ENCODE measurements at places on chromosomes 4 and X.

DNA sequence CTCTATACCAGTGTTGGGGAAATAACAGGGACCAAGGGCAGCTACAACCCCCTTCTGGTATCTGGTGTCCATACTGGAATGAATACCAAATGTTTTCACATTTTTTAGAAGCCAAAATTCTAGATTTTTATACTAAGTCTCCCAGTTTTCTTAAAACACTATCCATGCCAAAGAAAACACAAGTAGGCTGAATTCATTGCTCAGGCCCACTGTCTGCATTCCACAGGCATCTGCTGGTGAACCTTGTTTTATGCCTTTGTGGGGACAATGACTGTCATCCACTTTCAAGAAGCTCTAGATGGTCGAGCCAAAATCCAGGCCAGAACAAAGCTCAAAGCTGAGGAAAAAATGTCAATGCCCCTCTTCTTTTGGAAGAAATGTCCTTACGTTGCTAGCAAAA lies 213.4 kb upstream of the RASGEF1B start:
- no peak for DNase-seq

DNA sequence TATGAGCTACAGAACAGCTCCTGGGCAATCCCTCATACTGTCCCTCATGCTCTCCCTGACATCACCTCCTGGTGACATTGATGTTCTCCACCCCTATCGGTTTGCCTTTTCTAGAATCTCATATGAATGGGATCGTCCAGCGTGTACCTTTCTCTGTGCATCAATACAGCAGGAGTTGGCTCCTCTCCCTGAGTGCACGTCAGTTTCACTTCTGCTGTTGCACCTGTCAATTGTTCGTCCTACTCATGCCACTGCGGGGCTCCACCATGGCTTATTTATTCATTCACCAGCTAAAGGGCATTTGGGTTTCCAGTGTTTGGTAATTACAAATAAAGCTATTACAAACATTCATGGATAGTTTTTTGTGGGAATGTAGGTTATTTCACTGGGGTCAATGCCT lies 269.1 kb upstream of the ZFP42 start:
- DNase-seq: no peak

DNA sequence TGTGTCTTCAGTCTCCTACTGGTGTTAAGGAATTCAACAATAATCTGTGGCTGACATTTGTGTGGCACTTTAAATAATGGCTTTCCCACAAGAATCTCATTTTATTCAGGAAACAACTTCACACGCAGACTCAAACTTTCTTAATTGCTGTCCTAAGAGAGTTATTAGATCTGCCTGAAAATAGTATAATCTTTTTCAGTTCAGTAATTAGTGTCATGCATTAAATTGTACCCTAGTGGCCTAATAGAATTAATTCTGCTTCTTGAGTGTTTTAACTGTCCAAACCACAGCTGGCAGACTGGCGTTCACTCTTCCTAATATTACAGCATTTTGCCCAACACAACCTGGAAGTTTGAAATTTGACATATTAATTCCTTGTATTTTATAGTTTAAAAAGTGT lies 107.1 kb downstream of the GRIA2 start:
- DNase-seq: no peak

- no peak for DNase-seq
Measured at GRCh38 chrX:12405306-12405705, 267.0 kb downstream of the FRMPD4 start.

- DNase-seq: no peak
Measured at GRCh38 chrX:107324493-107325310, 118.3 kb downstream of the DNAAF6 start.

DNA sequence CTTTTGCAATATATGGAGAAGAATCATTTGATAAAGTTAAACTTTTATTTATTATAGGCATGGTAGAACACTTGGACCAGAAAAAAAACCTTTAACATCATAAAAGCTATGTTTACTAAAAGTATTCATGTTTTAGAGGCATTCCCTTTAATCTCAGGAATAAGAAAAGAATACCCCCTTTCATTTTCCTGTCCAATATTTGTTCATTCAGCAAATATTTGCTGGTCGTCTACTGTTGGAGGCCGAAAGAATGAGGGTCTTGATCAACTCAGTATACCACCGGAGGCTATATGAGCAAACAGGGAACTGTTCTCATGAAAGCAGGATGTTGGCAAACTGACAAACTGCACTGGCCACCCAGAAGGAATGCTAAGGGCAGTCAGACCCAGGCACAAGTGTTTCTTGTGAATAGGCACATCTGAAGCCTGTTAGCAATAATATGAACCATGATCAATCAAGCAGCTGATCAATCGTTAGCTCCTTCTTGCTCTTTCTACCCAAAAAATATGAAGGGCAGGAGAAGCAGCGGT lies 480.8 kb upstream of the FAT1 start:
- no peak for DNase-seq

GRCh38 chr4:108169664-108170063 lies 932 bp upstream of the LEF1 start:
- DNase-seq: no peak

GRCh38 chrX:132710656-132711155 lies 221.9 kb upstream of the MBNL3 start:
- no peak for DNase-seq

DNA sequence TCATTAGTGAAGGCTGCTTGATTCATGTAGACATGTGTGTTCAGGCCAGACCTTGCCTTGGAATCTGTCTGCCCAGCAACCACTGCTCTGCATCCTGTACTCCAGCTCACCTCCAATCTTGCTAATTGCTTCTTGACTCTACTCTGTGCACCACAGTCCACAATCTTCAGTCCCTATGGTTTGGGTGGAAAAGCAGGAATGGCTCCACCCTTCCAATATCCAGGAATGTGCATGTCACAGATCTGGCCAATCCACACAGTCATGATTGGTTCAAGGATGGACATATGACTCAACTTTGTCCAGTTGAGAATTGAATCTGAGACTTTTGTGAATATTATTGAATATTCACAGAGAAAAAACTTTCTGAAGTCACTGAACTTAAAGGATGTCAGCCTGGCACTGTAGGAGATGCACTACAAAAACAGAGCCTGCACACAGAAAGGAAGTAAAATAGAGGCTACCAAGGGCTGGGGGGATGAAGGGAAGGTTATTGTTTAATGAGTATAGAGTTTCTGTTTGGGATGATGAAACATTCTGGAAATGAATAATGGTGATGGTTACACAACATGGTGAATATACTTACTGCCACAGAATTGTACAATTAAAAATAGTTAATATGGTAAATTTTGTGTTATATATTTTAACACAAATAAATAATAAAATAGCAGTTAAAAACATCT lies 161.3 kb upstream of the USP38 start:
- DNase-seq: no peak

DNA sequence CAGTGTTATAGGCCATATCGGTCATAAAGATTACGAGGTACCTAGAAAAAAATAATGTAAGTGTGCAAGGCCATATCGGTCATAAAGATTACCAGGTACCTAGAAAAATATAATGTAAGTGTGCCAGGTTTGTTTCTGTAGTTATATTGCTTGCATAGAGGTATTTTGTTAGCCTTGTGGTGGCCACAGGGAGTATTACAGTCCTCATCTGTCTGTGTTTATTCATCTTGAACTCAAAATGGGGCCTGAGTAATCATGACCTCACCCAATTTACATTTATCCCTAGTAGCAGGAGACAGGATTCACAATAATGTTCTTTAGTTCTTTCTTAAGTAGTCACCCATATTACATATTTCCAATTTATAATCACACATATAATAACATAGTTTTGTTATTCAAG lies 459.7 kb downstream of the MID1IP1 start:
- DNase-seq: no peak

GRCh38 chrX:18294893-18295292 lies 59.6 kb downstream of the SCML2 start:
- no peak for DNase-seq

GRCh38 chrX:18426004-18426320 lies 554 bp downstream of the CDKL5 start:
- DNase-seq: no peak

- no peak for DNase-seq
Measured at GRCh38 chrX:31232506-31232905, 160.7 kb upstream of the FTHL17 start.

DNA sequence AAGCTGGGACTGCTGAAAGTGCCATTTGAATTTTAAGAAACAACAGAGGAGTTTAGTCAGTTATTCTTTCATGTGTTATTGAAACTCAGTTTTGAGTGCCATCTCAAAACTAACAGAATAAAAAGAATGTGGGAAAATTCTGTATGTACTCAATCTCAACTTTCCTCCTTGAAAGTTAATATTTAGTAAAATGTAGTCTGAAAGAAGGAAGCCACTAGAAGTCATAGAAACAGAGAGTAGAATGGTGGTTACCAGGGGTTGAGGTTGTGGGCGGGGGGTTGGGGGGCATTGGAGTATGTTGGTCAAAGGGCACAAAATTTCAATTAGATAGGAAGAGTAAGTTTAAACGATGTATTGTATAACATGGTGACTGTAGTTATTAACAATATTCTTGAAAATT lies 628.3 kb upstream of the MAGEB2 start:
- DNase-seq: no peak

DNA sequence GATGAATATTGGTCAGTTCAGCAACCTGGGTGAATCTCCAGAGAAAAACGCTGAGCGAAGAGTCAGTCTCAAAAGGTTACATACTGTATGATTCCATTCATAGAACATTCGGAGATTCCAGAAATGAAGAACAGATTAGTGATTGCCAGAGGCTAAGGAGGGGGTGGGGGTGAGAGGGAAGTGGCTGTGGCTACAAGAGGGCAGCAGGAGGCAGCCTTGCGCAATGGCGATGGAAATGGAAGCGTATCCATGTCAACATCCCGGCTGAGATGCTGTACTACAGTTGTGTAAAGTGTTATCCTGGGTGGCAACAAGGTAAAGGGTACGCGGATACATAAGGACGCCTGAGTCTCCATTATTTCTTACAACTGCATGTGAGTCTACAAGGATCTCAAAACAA lies 18.0 kb downstream of the LYAR start:
- no peak for DNase-seq

GRCh38 chrX:68190799-68191198 lies 242.5 kb downstream of the OPHN1 start:
- no peak for DNase-seq

- DNase-seq: no peak
Measured at GRCh38 chr4:174575436-174575835, 53.1 kb upstream of the HPGD start.

DNA sequence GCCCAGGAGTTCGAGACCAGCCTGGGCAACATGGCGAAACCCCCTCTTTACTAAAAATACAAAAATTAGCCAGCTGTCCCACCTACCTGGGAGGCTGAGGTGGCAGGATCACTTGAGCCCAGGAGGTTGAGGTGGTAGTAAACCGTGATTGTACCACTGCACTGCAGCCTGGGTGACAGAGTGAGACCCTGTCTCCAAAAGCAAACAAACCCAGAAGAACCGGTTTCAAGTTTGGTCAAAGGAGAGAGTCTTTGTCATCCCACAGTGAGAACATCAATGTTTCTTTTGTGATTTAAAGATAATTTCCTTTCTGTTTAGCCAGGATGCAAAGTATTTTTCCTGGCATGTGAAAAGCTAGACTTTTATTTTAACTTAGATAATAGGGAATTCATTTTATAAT lies 26.7 kb downstream of the PDK3 start:
- no peak for DNase-seq

GRCh38 chr4:31189938-31190337 lies 469.8 kb downstream of the PCDH7 start:
- no peak for DNase-seq

DNA sequence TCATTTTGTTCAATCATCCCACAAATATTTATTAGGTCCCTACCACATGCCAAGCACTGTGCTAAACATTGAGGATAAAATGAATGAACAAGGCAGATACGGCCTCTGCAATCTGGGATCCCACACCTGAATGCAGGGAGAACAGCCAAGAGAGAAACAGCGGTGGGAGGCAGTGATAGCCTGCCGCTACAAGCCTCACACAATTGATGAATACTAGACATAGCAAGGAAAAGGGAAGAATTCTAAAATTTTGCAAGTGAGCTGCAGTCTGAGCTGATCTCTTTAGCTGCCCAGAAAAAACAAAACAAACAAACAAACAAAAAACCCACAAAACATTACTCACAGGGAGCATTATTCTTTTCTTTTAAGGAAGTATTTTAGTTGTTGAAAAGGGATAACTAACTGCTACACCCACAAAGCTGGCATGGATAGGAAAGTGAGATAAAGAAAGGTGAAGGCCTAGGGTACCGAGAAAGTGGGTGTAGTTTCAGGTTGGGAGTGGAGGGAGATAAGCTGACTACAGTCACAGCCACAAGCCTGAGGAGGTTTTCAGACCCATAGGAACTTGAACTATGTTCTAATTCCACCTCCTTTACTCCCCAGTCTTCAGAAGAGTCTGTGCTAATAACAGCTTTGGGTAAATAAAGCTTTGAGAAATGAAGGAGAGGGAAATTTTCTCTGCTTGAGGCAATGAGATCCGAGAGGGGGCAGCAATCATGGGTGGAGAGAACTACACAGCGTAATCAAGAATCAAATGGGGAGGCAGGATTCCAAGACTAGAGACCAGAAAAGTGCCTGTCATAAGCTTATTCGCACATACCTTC lies 85.4 kb downstream of the SH3RF1 start:
- DNase-seq: no peak

DNA sequence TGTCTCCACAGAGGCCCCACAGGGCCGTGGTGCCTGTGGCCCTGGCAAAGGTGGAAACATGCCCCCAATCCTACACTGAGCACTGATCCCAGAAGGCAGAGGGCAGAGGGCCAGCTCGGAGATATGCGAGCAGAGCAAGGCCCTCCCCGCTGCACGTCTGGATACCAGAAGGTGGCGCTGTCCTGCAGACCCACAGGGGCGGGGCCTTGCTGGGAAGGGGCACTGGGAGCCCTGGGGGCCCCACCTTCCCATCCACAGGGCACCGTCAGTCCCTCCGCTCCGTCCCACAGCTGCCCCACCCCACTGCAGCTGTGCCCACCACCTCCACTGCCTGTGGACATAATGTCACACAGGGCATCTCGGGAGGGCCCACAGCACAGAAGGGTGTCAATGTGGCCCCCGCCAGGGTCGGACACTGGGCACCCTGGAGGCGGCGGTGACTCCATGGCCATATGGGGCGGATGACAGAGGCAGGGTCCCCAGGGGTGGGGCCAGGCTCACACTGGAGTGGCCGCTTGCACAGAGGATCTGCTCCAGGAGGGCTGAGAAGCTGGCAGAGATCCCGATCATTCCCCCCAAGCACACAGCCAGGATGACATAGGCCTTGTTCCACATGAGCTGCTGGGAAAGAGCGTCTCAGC lies 4.8 kb downstream of the SLC49A3 start:
- DNase-seq: peak; percentile 24

- no peak for DNase-seq
Measured at GRCh38 chrX:152942077-152942442, 44.2 kb downstream of the ZNF185 start.

GRCh38 chrX:44314259-44314734 lies 29.2 kb downstream of the EFHC2 start:
- DNase-seq: no peak

GRCh38 chr4:182922501-182923284 lies 5.5 kb upstream of the DCTD start:
- DNase-seq: no peak

- DNase-seq: peak; percentile 65
Measured at GRCh38 chr4:184472614-184473498, 1.5 kb downstream of the IRF2 start.

GRCh38 chrX:136166221-136166855 lies 19.0 kb downstream of the FHL1 start:
- no peak for DNase-seq

All from NK-92 treated with Interleukin-12 subunit alpha and Interleukin-12 subunit beta, amount 100 ng/mL, for 24 hours (cell line).